ENCODE measurements at places on chromosomes 11 and 22. TPM values are rescaled to one million over a fixed set of nuclear protein-coding genes. Genes with fewer than 3 reads are reported as not detected.

The OR4D5 gene
- not detected for total RNA-seq

The OPCML gene
- not detected for total RNA-seq

The AMOTL1 gene
- 46.2 TPM for total RNA-seq

The MN1 gene
- total RNA-seq: 0.42 TPM

The TRIM6 gene
- total RNA-seq: 2.0 TPM

The SHISAL1 gene
- not detected for total RNA-seq

The MS4A4A gene
- not detected for total RNA-seq

The KCNK4 gene
- total RNA-seq: not detected

The CADM1 gene
- 2.8 TPM for total RNA-seq

The LRRC55 gene
- total RNA-seq: not detected

The MGAT3 gene
- not detected for total RNA-seq

The PLAAT5 gene
- total RNA-seq: not detected

The CCS gene
- total RNA-seq: 41.1 TPM

The PKNOX2 gene
- total RNA-seq: not detected

The CSNK2A3 gene
- total RNA-seq: 1.4 TPM

The NXPE1 gene
- total RNA-seq: not detected

The HIC2 gene
- 2.4 TPM for total RNA-seq

The AQP11 gene
- total RNA-seq: 0.63 TPM

The BRSK2 gene
- total RNA-seq: 0.20 TPM

The INPP5J gene
- total RNA-seq: 0.20 TPM

The TBRG1 gene
- total RNA-seq: 16.1 TPM

The EPS8L2 gene
- 2.0 TPM for total RNA-seq

The KRTAP5-10 gene
- total RNA-seq: not detected

The PLEKHA7 gene
- total RNA-seq: 0.56 TPM

The TCN1 gene
- total RNA-seq: not detected

The ADAMTS15 gene
- total RNA-seq: under 0.01 TPM

The DDI1 gene
- total RNA-seq: not detected

The USP2 gene
- total RNA-seq: 0.13 TPM

The TRIM48 gene
- total RNA-seq: not detected

The C11orf97 gene
- not detected for total RNA-seq

The PICALM gene
- 284 TPM for total RNA-seq

The GGT5 gene
- 7.0 TPM for total RNA-seq

The KLHL35 gene
- 2.6 TPM for total RNA-seq

The MPPED2 gene
- not detected for total RNA-seq

The RIC3 gene
- under 0.01 TPM for total RNA-seq

The CASP1 gene
- total RNA-seq: 6.7 TPM

The PRODH gene
- total RNA-seq: not detected

The TRMU gene
- total RNA-seq: 28.4 TPM

The SYTL2 gene
- total RNA-seq: 0.53 TPM

The OR4C15 gene
- not detected for total RNA-seq

The ACRV1 gene
- total RNA-seq: not detected

The OR56A1 gene
- total RNA-seq: not detected

The C22orf42 gene
- total RNA-seq: not detected

The OR4A16 gene
- total RNA-seq: not detected

The PRR33 gene
- total RNA-seq: not detected

The ANGPTL5 gene
- total RNA-seq: not detected

The SEC14L6 gene
- total RNA-seq: not detected

The PGA5 gene
- total RNA-seq: not detected

The PDGFD gene
- total RNA-seq: 10.0 TPM

The KIF18A gene
- 8.3 TPM for total RNA-seq

The RANGAP1 gene
- 120 TPM for total RNA-seq

The F2 gene
- total RNA-seq: 0.14 TPM

The LRP5 gene
- total RNA-seq: 45.8 TPM
